ENCODE measurements at places on chromosomes 16 and 17.
A peak's percentile ranks its signal among the peaks of the same experiment; 100 is the strongest.

GRCh38 chr16:27568077-27568476 is 18.1 kb downstream of the KATNIP start:
- no peak for DNase-seq

DNA sequence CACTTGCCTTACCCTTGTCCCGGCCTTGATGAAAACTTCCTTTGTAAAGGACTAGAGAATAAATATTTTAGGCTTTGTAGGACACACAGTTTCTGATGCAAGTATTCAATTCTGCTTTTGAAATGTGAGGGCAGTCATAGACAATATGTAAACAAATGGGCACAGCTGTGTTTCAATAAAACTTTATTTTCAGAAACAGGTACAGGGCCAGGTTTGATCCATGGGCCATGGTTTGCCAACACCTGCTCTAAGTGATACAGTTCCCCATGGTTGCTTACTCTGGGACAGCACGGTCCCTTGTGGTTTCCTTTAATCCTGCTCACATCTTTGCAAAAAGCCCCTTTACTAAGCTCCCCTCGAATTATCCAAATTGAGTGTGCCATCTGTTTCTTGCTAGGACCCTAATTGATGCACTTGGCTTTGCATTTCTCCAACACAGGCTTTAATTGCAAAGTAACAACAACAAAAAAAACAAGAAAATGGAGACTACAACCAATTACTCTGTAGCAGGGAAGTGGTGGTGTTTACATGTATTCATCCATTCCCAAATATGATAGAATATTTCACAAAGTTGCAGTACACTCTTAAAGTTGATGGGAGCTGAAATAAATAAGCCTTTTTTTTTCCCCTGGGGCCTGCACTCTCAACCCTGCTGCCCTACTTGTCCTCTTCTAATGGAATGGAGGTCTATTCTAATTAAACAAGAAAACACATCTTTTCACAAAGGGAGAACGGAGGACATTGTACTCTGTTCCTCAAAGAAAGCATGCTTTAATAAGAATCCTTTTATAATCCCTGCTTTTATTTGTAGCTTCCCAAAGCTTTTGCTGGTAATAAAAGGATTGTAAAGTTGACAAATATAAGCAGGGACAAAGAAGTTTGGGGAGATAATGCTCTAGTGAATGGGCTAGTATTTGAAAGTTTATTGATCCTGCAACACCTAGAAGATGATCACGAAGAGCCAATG is 37.7 kb upstream of the TOX3 start:
- DNase-seq, result no peak

DNA sequence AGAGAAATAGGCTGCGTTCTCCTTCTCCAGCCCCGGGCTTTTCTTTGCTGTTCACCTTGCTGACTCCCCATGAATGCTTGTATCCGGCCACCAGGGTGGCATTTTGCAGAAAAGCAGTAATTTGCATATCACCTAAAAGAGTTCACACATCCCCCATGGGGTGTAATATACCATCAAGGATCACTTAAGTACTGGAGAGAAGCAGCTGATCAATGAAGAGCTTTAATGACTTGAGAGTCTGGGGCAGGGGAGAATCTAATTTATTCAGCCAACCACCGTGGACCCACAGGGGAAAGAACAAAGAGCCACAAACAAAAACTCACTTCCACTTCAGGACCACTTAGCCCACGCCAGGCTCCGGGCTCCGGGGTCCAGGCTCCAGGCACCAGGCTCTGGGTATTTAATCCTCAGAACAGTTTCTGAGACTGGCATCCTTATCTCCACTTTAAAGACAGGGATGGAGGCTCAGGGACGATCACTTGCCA is 33.9 kb upstream of the SEC14L1 start:
- DNase-seq, result no peak

- no peak for DNase-seq
These were observed 109.4 kb upstream of the AXIN2 start for GRCh38 chr17:65670667-65671371.

DNA sequence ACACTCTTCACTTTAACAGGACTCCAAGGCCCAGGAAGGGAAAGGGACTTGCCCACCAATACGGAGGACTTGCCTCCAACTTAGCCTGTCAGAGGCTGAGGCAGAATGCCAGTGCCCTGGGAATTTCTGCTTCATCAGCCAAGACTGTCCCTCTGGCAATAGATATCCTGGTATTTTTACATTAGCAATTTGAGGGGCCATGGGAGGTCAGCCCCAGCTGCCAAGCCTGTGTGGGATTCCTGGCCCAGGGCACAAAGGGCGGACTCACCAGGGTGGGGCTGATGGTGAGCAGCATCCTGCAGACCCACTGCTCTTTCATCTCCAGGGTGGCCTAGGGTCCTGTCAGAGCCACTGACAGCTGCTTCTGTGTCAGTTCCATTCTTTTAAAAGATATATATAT is 78.3 kb upstream of the CIBAR2 start:
- DNase-seq, result no peak

GRCh38 chr17:81094509-81095382 is 59.8 kb downstream of the BAIAP2 start:
- peak; percentile 73 for DNase-seq

- no peak for DNase-seq
These were observed 1147.3 kb upstream of the GOT2 start for GRCh38 chr16:59881376-59881775.

DNA sequence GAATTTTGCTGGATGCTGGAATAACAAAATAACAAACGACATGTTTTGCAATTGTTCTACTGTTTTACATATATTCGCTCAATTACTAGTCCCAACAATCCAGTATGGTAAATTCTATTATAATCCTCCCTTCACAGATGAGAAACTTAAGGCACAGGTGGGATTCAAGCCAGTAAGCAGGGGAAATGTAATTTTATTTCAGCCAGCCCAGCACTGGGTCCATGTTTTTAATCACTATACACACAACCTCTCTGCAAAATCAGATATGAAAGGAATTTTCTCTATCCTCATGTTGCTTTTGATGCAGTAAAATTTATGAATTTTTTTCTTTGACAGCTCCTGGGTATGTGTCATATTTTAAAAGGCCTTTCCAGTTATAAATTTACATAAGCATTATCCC is 4.4 kb downstream of the KRTAP4-5 start:
- DNase-seq, result no peak

DNA sequence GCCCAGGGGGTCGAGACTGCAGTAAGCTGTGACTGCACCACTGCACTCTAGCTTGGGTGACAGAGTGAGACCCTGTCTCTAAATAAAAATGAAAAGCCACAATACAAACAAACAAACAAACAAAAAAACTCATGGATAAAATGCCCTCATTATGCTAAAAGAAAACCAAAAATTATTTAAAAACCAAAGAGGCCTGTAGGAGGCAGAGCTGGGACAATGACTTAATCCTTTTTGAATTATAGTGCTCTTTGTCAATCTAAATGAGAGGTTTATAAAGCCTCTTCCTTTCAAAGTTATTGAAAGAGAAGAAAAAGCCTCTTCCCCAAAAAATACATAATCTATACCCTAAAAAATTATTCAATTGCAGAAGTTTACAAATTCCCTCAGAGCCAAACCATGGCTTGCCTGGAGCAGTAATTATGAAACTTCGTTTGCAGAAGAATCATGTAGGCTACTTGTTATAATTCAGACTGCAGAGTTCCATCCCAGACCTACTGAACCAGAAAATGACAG is 18.5 kb downstream of the CRLF3 start:
- no peak for DNase-seq

GRCh38 chr17:77151186-77151585 is 10.4 kb downstream of the SEC14L1 start:
- DNase-seq, result no peak

- no peak for DNase-seq
These were observed 6.6 kb upstream of the PIK3R6 start for GRCh38 chr17:8873801-8874715.

GRCh38 chr17:71438631-71439146 is 682.1 kb upstream of the SOX9 start:
- peak; percentile 49 for DNase-seq

DNA sequence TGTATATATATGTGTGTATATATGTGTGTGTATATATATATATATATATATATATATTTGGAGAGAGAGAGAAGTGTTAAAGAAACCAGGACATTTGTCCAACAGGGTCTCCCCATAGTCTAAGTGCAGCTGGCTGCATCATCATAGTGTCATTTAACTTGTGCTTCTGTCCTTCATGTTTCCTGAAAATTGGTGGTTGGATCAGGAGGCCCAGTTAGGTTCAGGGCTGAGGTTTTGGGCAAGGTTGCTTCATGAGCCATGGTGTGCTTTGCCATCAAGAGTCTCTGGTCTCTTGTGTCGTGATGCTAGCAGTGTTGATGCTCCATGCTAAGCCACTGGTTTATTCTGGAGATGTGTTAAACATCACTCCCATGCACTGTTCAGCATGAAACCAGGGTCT is 85.3 kb downstream of the C16orf95 start:
- no peak for DNase-seq

DNA sequence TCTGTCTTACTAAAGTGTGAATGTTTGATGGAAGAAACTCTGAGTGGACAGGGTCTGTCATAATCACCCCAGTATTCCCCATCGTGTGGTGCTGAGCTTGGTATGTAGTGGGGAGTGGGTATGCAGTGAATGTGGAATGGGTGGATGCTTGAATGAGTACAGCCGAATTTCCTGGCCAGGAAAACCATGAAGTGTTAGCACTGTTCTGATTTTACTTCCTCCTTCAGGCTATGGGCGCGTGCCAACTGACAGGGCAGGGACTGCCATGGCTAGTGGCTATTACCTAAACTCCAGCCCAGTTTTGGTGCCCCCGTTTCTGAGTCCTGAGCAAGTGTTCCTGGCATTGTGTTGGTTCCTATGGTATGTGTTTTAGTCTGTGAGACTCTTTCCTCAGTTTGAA is 48.6 kb downstream of the PRKCA start:
- DNase-seq, result no peak

- no peak for DNase-seq
These were observed 84.1 kb upstream of the KIFC3 start for GRCh38 chr16:57886427-57886826.

GRCh38 chr17:64378890-64379354 is 11.7 kb downstream of the PECAM1 start:
- no peak for DNase-seq

GRCh38 chr17:81992306-81993102 is 15.1 kb downstream of the ASPSCR1 start:
- DNase-seq, result no peak

DNA sequence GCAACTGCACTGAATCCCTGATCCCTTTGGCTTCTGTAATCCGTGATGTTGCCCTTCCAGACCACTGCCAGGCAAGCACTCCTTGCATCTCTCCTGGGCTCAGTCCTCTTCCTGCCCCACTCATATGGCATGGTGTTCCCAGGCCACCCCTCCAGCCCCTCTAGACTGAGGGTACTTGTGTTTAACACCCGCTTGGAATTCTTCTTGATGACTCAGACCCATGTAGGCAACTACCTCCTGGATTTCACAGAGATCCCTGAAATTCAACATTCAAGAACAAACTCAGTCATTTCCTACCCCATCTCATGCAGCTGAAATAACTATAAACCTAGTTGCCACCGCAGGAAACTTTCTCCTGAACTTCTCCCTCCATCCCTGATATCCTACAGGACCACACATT is 541.9 kb upstream of the CDH11 start:
- no peak for DNase-seq

GRCh38 chr17:61723183-61723582 is 132.2 kb upstream of the NACA2 start:
- no peak for DNase-seq

GRCh38 chr17:41315204-41315794 is at the start of gene KRTAP17-1:
KRTAP17-1 (minus strand) TSS chr17:41315710; CDS start chr17:41315650, 60 bp downstream.
- DNase-seq, result no peak

GRCh38 chr17:40562838-40563219 is 2.4 kb downstream of the CCR7 start:
- no peak for DNase-seq

GRCh38 chr17:633133-633532 is 81.5 kb downstream of the VPS53 start:
- DNase-seq, result no peak

- no peak for DNase-seq
These were observed 65.3 kb downstream of the METRNL start for GRCh38 chr17:83144421-83145357.

Data from NCI-H187 (cell line).